ENCODE measurements at places on chromosomes 4 and X.

- no peak for DNase-seq
Observed at GRCh38 chr4:175306436-175306835, 388.3 kb downstream of the ADAM29 start.

DNA sequence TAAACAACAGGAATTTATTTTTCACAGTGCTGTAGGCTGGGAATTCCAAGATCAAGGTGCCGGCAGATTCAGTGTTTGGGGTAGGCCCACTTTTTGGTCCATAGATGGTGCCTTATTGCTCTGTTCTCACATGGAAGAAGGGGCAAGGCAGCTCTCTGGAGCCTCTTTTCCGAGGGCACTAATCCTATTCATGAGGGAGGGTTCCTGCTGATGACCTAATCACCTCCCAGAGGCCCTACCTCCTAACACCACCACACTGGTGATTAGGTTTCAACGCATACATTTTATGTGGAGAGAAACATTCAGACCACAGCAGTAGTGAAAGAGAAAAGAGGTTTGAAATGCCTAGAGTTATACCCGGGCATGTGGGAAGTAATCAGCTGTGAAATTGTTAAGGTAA lies 1.4 kb upstream of the POLA1 start:
- peak; percentile 80 for DNase-seq

DNA sequence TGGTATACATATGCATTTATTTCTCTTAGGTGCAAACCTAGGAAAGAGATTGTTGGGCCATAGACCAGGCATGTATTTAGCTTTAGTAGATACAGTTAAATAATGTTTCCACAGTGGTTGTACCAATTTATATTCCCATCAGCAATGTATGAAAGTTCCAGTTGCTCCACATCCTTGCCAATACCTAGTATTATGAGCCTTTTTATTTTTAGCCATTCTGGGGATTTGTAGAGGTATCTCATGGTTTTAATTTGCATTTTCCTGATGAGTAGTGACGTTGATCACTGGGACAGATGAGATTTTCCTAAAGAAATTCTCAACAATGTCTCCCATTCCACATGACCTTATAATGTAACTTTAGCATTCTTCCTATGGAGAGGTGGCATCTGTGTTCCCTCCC lies 56.9 kb downstream of the SUPT20HL2 start:
- DNase-seq: no peak

GRCh38 chr4:159937595-159937994 lies 834.7 kb downstream of the RAPGEF2 start:
- no peak for DNase-seq

DNA sequence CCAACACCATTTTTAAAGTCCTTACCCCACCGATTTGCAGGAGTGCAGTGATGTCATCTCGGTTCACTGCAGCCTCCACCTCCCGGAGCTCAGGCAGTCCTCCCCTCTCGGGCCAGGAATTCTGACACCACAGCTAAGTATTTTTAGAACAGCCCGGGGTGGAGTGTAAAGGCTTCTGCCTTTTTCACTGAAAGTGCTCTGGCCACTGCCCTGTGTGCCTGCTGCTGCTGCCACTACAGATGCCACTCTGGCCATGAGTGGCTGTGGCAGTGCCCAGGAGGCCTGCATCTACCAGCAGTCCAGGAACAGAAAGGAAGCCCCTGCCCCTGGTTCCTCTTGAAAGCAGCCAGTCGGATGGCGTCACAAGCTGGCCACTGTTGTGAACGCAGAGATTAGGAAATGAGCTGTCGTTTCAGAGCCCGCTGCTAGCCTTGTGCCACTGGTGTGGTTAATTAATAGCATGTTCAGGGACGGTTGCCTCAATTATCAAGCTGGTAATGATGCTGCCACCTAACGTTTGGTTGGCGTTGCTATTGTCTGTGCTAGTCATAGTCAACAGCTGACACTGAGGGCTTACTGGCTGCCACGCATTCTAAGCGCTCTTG lies 23.6 kb upstream of the TBC1D14 start:
- DNase-seq: no peak

DNA sequence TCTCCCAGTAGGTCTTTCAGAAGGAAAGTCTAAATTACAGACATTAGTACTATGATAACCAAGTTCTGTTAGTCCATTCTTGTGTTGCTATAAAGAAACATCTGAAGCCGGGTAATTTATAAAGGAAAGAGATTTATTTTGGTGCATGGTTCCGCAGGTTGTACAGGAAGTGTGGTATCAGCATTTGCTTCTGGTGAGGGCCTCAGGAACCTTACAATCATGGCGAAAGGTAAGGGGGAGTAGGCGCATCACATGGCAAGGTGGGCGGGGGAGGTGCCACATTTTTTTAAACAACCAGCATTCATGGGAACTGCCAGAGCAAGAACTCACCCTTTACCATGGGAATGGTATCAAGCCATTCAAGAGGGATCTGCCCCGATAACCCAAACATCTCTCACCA lies 26.2 kb upstream of the USP46 start:
- no peak for DNase-seq

Data from neural progenitor cell (in vitro differentiated cells).